ENCODE measurements at places on chromosomes 12 and 14. TPM values are rescaled to one million over a fixed set of nuclear protein-coding genes. Genes with fewer than 3 reads are reported as not detected.

The CEP290 gene
- total RNA-seq = 20.1 TPM

DNA sequence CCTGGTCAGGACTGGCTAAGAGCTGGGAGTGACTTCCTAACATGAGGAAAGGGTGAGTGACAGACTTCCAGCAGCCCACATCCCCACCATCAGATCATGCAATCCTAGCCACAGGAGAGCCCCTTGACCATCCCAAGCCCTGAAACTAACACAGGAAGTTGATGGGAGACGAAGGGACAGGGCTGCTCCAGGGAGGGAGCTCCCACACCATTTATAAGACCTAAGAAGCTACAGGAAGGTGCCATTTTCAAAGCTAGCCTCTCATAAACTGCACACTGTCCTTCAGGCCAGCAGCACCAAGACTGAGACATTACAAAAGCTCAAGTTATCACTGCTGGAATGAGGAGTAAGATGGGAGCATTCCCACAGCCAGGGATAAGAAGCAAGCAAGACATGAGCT, 19.4 kb downstream of the SLC25A21 start:
- DNase-seq = no peak
- H3K4me1 ChIP-seq = no peaks in the 10 kb centered on the region
- no peak overlapping the region for H3K4me3 ChIP-seq
- no peak overlapping the region for H3K27ac ChIP-seq

DNA sequence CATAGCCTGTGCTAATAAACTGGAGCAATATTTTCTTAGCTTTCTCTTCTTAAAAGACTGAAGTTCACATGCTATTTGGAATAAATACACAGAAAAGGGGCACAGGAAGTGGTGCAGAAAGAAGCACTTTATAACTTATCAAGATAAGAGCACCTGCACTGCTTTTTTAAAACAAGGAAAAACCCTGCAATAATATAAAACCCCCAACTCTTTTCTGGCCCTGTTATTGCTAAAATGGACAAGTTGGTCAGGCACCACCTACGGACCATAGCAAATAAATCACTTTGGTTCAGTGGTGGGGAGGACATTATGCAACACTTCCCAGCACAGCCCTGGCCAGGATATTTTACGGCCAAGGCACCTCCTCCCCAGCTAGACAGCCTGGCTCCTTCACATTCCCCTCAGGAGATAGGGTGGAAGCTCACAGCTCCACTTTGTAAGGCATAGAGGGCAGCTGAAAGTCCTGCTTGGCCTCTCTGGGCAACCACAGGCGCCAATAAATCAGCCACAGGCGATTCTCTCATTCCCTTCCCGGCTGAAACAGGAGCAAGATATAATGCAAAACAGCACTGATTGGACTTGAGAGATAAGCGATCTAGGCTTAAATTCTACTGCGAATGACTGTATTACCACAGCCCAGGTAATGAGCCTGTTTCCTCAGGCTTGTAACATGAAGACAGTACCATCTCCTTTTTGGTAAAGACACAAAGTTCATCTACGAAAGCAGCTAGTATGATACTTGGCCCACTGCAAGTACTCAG, 2.0 kb downstream of the ZBTB25 start:
- no peaks in the 10 kb centered on the region for H3K36me3 ChIP-seq
- peak; percentile 77 for DNase-seq
- H3K27me3 ChIP-seq = no peaks in the 10 kb centered on the region
- H3K4me1 ChIP-seq = peaks cover 24% of the 10 kb centered on the region
- H3K27ac ChIP-seq = no peak overlapping the region

- H3K4me1 ChIP-seq = no peaks in the 10 kb centered on the region
- no peak overlapping the region for H3K4me3 ChIP-seq
- H3K36me3 ChIP-seq = no peaks in the 10 kb centered on the region
- no peak for DNase-seq
- no peak overlapping the region for H3K27ac ChIP-seq
- H3K27me3 ChIP-seq = no peaks in the 10 kb centered on the region
These were observed 64.4 kb upstream of the KICS2 start for GRCh38 chr12:64286521-64286920.

The MTA1 gene
- total RNA-seq = 93.7 TPM

GRCh38 chr12:68610370-68611093, at the start of gene RAP1B:
Gene RAP1B (plus strand): TSS chr12:68610899. CDS start chr12:68648725, 37,826 bp downstream.
- peak within 1 kb of the TSS; percentile 90 for H3K4me3 ChIP-seq
- H3K36me3 ChIP-seq = no peaks in the 10 kb centered on the region
- peaks cover 22% of the 10 kb centered on the region for H3K4me1 ChIP-seq
- no peaks in the 10 kb centered on the region for H3K27me3 ChIP-seq
- peak within 1 kb of the TSS; percentile 98 for H3K27ac ChIP-seq
- peak; percentile 75 for DNase-seq

DNA sequence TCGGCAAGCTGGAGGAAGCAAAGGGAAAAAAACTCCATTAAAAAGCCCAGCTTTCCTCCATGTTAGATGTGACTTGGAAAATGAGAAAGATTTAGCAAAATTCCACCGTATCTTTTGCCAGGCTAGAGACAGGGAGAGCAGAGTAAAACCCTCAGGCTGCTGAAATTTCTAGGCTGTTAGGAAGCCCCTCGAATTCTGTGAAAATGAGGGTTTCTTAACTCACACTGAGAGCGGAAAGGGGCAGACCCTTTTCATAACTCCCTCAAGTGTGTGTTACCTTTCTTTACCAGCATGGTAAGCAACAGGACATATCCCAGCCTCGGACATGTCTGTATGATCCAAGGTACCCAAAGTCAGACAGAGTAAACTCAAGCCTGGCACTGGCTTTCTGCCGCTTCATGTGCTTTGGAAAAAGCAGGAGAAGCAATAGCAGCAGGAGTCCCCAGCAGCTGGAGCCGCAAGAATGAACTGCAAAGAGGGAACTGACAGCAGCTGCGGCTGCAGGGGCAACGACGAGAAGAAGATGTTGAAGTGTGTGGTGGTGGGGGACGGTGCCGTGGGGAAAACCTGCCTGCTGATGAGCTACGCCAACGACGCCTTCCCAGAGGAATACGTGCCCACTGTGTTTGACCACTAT, at the start of gene RHOJ:
Gene RHOJ (plus strand): TSS at position 37 of the 637 bp plus-strand sequence. CDS start 427 bp downstream, at position 464.
- DNase-seq = peak; percentile 47
- peaks cover 8% of the 10 kb centered on the region for H3K4me1 ChIP-seq
- H3K36me3 ChIP-seq = peaks cover 3% of the 10 kb centered on the region
- H3K27me3 ChIP-seq = no peaks in the 10 kb centered on the region
- H3K27ac ChIP-seq = peak within 1 kb of the TSS; percentile 98
- H3K4me3 ChIP-seq = peak within 1 kb of the TSS; percentile 93

- H3K4me3 ChIP-seq = no peak overlapping the region
- H3K27ac ChIP-seq = no peak overlapping the region
- no peak for DNase-seq
- peaks cover 24% of the 10 kb centered on the region for H3K4me1 ChIP-seq
- H3K36me3 ChIP-seq = no peaks in the 10 kb centered on the region
These were observed 9.5 kb downstream of the VASH1 start for GRCh38 chr14:76770521-76771436.

The NUDT4 gene
- 54.8 TPM for total RNA-seq

GRCh38 chr12:14283489-14284144, 81.9 kb upstream of the ATF7IP start:
- H3K4me3 ChIP-seq = no peak overlapping the region
- H3K36me3 ChIP-seq = no peaks in the 10 kb centered on the region
- no peak overlapping the region for H3K27ac ChIP-seq

DNA sequence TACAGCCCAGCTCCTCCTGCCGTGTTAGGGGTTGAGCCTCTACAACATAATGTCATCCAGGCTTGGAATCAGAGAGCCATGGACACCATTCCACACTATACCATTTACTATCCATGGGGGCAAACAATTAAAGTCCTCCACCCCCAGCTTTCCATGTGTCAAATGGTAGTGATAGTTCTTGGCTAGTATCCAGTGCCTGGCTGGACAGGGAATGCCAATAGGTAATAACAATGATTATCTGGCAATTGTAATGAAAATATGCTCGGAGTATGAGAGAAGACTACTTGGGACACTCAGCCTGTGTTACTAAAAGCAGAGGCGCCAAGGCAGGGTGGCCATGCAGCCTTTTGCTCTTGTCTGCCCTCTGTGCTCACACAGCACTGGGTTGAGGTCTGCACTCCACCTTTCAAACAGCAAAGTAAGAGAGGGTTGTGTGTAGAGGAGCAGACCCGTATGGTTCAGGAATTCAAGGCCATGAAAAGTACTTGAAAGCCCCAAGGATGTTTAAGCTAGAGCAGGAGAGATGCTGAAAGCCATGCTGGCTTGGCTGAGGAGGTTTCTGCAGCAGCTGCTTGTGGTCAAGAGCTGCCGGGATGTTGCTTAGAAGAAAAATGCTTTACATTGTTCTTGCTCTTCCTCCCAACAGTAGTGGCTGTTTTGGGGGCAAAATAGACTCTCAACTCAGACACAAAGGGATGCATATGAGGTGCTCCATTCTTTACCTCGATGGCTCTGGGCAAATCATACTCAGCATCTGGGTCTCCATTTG, 10.6 kb downstream of the SERPINA3 start:
- DNase-seq = peak; percentile 48
- no peak overlapping the region for H3K27ac ChIP-seq
- no peak overlapping the region for H3K4me3 ChIP-seq
- H3K36me3 ChIP-seq = no peaks in the 10 kb centered on the region

GRCh38 chr12:95997911-95998510, 1.9 kb upstream of the HAL start:
- no peaks in the 10 kb centered on the region for H3K27me3 ChIP-seq
- no peaks in the 10 kb centered on the region for H3K4me1 ChIP-seq
- no peaks in the 10 kb centered on the region for H3K36me3 ChIP-seq
- no peak overlapping the region for H3K27ac ChIP-seq
- no peak for DNase-seq

DNA sequence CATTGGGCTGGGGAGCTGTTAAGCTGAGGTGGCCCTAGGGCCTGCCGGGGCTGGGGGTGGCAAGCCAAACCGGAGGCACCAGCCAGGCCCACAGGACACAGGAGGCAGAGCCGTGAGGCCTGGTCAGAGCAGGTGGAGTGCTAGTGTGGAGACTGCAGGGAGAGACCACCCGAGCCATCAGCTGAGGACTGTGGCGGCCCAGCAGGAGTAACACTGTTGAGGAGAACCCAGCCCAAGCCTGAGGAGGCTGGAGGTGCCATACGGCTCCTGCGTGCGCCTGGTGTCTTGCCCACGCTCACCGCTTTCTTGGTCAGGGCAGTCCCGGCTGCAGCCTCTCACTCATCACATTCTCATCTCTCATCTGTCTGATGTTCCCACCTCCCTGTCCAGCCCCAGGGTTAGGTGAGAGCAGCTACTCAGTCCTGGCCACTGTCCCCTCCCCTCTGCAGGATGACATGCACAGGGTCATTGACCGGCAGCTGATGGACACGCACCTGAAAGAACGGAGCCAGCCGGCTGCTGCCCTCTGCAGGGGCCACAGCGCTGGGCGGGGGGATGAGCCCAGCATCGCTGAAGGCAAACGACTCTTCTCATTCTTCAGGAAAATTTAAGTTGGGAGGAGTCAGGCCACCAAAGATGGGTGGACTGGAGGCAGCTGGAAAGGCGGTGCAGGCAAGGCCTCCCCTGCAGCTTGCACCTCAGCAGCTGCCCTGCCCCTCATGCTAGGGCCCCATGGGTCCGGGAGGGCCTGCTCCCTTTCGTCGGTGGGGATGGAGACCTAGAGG, 23.8 kb downstream of the RAB35 start:
- peaks cover 13% of the 10 kb centered on the region for H3K36me3 ChIP-seq
- H3K4me1 ChIP-seq = no peaks in the 10 kb centered on the region

The DIO3 gene
- 0.79 TPM for total RNA-seq

DNA sequence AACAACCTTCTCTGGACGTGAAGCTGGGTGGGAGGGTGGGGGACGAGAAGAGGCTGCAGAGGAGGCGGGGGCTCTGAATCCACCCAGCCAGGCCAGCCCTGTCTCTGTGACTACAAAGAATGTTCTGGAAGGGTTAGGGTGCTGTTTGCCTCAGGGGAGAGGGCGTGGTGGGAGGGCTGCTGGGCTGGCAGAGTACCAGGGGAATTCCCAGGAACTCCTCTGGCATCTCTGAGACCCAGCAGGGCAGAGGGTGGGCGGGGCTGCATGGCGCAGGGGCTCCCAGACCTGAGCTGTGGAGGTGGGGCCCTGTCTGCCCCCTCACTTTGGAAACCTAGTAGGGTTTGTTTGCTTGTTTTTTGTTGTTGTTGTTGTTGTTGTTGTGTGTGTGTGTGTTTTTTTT, 45.5 kb upstream of the FZD10 start:
- H3K4me3 ChIP-seq = no peak overlapping the region
- no peaks in the 10 kb centered on the region for H3K27me3 ChIP-seq
- DNase-seq = no peak
- H3K36me3 ChIP-seq = no peaks in the 10 kb centered on the region
- H3K4me1 ChIP-seq = no peaks in the 10 kb centered on the region

The SYNDIG1L gene
- total RNA-seq = not detected

DNA sequence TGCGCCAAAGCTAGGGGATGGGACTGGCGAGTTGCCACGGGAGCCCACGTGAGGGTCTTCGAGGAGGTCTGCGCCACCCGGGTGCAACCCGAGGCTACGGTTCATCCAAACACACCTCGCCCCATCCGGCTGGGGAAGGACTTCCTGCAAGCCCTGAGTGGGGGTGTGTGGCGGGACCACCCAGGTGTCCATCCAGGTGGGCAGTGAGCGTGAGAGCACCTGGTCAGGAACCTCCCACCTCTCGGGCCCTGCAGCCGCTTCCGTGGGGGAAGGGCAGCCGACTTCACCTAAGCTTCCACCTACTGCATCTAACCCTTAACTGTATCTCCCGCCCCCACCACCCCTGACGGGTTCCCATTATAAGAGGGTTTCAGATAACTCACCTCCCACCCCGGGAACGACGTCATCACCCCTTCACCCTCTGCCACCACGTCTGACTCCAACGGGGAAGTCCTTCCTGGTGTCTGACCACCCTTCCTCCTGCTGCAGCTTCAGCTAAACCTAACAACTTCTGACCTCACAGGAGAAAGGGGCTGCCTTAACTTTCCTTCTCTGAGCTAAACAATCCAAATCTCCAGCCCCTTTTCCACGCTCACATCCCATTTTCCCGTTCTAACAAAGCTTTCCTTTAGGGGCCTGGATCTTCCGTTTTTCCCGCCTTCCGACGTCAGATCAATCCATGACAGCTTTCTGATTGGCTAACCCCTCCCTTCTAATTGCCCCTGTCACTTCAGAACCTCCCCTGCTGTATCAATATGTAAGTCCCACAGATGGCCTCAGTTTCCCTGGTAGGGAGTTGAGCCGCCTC, 27.4 kb upstream of the SMUG1 start:
- DNase-seq = no peak
- H3K27me3 ChIP-seq = peaks cover 17% of the 10 kb centered on the region
- peaks cover 24% of the 10 kb centered on the region for H3K4me1 ChIP-seq
- H3K4me3 ChIP-seq = peak overlapping the region; percentile 55

DNA sequence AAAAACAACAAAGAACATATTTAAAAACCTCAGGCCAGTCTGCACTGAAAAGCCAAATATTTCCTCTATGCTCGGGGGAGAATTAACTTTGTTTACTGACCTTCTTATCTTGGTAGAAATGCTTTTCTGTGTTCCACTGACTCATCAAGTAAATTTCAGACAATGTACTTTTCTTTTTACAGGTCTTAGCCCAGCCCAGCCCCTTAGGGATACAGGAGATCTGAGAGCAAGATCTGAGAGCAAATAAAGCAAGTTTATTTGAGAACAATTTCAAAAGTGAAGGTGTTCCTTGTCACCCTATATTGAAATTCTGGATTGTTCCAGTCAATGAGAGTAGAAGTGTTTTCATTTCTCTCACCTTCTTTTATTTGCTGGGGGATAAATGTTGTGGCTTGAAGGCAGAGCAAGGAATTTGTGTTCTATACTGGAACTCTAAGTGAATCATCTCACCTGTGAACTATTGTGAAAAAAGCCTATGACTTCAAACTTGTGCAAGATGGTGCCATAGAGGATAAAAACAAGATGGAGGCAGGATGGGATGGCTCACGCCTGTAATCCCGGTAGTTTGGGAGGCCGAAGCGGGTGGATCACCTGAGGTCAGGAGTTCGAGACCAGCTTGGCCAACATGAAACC, 7.9 kb upstream of the GPRC5A start:
- H3K4me1 ChIP-seq = peaks cover 15% of the 10 kb centered on the region
- H3K36me3 ChIP-seq = no peaks in the 10 kb centered on the region
- H3K27me3 ChIP-seq = no peaks in the 10 kb centered on the region
- no peak overlapping the region for H3K4me3 ChIP-seq

Measured in astrocyte (in vitro differentiated cells and primary cell).